ENCODE measurements at places on chromosomes 1 and 21. TPM values are rescaled to one million over a fixed set of nuclear protein-coding genes. Genes with fewer than 3 reads are reported as not detected.

The RSBN1 gene
- 6.3 TPM for polyA plus RNA-seq

The C1orf226 gene
- 0.11 TPM for polyA plus RNA-seq

The PLEKHN1 gene
- polyA plus RNA-seq: 0.06 TPM

The PIK3C2B gene
- 4.9 TPM for polyA plus RNA-seq

The DNAJC6 gene
- 0.09 TPM for polyA plus RNA-seq

The FAM163A gene
- not detected for polyA plus RNA-seq

The FRRS1 gene
- polyA plus RNA-seq: 7.9 TPM

The LCE1A gene
- polyA plus RNA-seq: not detected

The CFAP410 gene
- 3.7 TPM for polyA plus RNA-seq

The INAVA gene
- polyA plus RNA-seq: 0.02 TPM

The BRINP3 gene
- polyA plus RNA-seq: 0.09 TPM

The RABGAP1L gene
- 21.2 TPM for polyA plus RNA-seq

The AGMAT gene
- polyA plus RNA-seq: 0.74 TPM

The HAO2 gene
- polyA plus RNA-seq: not detected

The CHI3L1 gene
- polyA plus RNA-seq: 6.4 TPM

The YBX1 gene
- polyA plus RNA-seq: 599 TPM

The DNASE2B gene
- polyA plus RNA-seq: not detected

The MIS18A gene
- polyA plus RNA-seq: 6.3 TPM

The FAM151A gene
- not detected for polyA plus RNA-seq

The SLC30A2 gene
- polyA plus RNA-seq: not detected

The PRSS38 gene
- polyA plus RNA-seq: not detected

The LCE1C gene
- polyA plus RNA-seq: not detected

The CFH gene
- 37.8 TPM for polyA plus RNA-seq

The LCE1D gene
- not detected for polyA plus RNA-seq

The LRRN2 gene
- not detected for polyA plus RNA-seq

The CSF1 gene
- 84.1 TPM for polyA plus RNA-seq

The TPTE gene
- polyA plus RNA-seq: not detected

The SPRR4 gene
- not detected for polyA plus RNA-seq

All from AG04450 (cell line).